ENCODE measurements at places on chromosomes 7 and 10.

DNA sequence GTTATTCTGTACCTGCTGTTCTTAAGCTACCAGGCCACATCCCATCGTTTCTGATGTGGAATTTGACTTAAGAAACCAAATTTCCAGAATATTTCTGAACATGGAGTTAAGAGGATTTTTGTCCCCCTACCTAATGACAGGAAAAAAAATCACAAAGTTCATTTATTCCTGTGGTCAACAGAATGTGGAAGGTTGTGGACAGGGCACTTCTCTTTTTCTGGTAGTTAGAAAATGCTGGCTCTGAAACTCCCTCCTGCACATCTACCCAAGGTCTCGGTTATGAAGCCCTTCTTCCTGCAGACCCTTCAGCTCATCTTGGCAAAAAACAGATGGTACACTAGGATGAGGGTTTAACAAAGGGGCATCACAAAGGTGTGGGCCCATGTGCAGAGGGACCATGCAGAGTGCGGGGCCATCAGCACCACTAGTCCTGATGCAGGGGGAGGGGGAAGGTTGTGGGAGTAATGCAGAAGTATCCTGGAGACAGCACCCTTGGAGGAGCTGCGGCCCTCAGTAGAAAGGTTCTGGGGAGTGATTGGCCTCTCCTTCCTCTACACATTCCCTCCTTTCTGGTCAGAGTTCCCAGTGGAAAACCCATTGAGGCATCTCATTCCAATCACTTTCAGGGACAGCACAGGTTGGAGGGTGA, 9.8 kb downstream of the ALOX5 start:
- DNase-seq = no peak

DNA sequence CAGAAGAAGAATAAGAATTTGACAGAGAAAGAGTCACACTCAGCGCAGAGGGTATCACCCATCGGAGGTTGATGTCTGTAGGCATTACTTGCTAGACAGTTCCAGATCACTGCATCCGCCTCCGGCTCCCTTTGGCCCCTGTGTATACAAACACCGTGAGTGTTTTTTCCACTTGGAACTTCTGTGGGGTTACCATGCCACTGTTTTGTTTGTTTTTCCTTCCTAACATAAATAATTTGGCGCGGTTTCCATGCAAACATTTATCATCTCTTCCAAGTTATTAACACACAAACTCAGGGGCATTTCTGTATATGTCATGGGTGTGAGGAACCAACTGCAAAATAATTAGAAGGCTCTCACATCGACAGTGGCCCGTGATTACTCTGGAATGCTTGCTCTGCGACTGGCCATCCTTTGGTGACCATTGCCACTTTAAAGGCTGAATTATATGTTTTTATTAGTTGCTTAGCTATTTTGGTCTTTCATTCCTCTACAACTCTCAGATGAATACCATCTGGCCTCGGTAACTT, 612.2 kb upstream of the MKI67 start:
- DNase-seq = no peak

GRCh38 chr10:99172950-99173349, 62.7 kb downstream of the HPSE2 start:
- DNase-seq = no peak

- DNase-seq = no peak
Measured at GRCh38 chr7:139071680-139072079, 35.8 kb upstream of the ZC3HAV1L start.

DNA sequence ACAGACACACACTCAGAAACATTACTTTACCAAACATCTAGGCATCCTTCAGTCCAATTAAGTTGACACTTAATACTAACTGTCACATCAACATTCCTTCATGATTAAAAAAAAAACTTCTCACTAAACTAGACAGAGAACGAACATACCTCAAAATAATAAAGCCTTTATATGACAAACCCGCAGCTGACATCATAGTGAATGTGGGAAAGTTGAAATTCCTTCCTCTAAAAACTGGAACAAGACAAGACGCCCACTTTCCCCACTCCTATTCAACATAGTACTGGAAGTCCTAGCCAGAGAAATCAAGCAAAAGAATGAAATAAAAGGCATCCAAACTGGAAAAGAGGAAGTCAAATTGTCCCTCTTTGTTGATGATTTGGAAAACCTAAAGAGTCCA, 96.9 kb upstream of the PPP1R9A start:
- DNase-seq = no peak

Measured in NCI-H524 (cell line).